ENCODE measurements at places on chromosomes 13 and 19. TPM values are rescaled to one million over a fixed set of nuclear protein-coding genes. Genes with fewer than 3 reads are reported as not detected.

DNA sequence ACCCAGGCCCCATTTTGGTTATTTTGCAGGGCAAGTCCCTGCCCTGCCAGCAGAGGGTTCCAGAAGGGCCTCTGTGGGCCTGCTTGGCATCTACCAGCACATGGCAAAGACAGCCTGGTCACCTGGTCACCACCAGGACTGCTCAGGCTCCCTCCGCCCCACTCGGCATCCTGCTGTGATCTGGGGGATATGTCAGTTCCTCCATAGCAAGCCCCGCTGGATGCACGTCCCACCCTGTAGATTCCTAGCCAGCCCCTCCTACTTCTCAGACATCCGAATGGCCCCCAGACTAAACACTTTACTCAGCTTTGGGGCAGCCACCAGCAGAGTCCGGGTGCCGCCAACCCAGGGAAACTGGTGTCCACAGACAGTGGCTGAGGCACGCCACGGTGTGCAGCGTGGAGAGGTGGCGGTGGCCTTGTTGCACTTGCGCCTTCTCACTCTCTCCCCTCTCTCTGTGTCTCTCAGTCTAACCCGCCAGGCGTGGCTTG, 31.8 kb upstream of the USE1 start:
- no peak for DNase-seq

The ADGRL1 gene
- 55.3 TPM for total RNA-seq

- peak; percentile 49 for DNase-seq
These were observed 8.7 kb upstream of the IGFL3 start for GRCh38 chr19:46133101-46133627.

DNA sequence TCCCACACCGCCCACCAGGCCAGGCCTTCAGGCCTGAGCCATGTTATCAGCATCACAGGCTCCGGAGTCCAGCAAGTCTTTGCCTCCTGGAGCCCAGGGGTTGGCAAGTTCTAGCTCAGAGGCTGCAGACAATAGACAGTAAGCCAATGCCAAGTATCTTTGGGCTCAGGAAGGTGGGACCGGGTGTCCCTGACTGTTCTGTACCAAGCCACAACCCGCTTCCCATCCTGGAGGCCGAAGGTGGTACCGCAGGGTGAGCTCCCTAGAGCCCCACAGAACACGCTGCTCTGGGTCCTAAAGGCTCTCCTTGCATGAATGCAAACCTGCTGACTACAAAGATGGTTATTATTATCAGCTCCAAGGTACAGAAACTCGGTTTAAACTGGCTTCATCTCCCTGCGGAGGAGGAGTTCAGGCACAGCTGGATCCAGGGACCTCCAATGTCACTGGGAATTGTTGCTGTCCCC, 5.5 kb upstream of the FSTL3 start:
- no peak for DNase-seq

GRCh38 chr19:55537741-55538111, 793 bp upstream of the SBK2 start:
- no peak for DNase-seq

The CD177 gene
- not detected for total RNA-seq

DNA sequence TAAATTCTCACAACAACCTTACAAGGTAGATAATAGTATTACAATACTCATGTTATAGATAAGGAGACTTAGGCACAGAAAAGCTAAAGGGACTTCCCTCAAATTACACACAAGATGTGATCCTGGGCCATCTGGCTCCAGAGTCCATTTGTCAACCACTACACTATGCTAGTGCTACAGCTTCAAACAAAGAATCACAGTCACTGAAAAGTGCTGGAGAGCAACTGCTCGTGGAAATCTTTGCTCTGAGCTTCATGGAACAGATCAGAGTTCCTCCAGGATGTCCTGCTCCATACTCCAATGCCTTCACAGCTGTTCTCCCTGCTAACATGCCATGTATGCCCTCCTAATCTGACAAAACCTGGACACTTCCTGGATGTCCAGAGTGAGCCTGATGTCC, 271.2 kb downstream of the ENOX1 start:
- DNase-seq: no peak

DNA sequence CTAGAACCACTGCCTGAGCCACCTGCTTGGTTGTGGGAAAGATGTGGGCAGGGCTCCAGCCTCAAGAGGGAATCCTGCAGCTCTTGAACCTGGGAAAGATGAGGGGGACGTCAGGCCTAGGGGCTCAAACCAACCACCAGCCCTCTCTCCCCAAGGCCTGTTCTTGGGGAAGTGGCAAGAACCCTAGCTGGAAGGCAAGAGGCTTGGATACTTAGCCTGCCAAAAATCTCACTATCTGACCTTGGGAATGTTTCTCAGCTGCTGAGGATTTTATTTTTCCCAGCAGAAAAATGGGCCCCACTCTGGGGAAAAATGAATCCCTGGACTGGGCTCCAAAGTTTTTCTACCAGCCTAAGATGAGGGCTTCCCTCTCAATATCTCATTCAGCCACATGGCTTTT, 4.6 kb downstream of the USHBP1 start:
- no peak for DNase-seq

The ENOX1 gene
- 2.2 TPM for total RNA-seq

GRCh38 chr13:44989941-44990340, 603 bp downstream of the GPALPP1 start:
- no peak for DNase-seq

- no peak for DNase-seq
These were observed 19.6 kb downstream of the C13orf46 start for GRCh38 chr13:113954046-113954835.

DNA sequence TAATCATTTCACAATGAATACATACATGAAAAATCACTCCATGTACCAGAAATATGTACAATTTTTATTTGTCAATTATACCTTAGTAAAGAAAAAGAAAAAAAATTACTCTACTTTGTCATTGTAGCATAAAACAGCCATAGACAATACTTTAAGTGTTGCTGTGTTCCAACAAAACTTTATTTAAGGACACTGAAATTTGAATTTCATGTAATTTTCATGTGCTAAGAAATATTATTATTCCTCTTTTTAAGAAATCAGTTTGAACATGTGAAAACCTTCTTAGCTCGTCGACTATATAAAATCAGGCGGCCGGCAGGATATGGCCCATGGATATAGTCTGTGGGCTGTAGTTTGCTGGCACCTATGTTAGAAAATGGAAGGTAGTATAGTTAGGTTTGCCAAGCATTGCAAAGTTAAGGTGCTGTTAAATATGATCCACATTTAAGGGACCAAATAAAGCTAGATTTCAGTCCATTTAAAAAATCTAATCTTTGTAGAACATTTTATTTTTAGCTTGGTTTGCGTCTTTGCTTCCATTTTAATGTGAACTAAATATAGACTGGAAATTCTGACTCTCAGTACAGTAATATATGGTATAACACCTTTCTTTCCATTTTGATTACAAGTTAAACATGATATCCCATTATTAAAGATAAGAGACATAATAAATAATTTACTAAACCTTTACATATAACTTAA, 6.5 kb downstream of the DGKH start:
- no peak for DNase-seq

DNA sequence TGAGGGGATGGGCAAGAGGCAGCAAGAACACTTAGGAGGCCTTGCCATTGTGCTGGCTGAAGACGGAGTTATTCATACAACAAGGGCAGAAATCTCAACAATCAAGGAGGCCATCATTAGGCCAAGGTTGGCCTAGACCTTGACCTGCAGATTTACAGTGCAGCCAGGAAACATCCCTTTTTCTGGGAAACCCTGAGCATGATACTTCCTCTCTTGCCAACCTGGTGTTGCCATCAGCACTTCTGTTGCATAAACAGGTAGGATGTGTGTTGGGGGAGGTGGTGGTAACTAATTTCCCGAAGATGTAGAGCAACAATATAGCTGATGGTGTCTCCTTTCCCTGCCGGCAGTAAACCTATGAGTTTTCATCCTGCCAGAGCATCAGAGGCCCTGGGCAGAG, 8.0 kb downstream of the TMEM272 start:
- no peak for DNase-seq

Data from progenitor cell of endocrine pancreas (in vitro differentiated cells).